NCI-H2029 treated with DMSO at 0.1 percent for 48 hours (cell line): ENCODE measurements at places on chromosomes 11 and 22.

DNA sequence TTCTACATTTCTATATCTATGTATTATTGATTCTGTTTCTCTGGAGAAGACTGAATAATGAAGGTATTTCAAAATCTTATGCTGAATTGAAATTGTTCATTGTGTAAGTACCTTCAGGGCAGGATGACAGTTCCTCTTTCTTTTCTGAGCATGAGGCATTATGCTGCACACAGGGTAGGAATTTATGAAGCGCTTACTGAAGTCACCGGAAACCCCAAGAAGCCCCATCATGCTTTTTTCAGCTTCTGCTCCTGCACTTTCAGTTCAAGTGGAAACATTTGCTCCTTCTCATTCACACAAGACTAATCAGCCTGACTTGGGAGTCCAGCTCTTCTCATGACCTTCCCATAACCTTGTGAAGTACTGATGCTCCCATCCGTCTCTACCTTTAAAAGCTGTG, 314.7 kb upstream of the SORL1-AS1 start:
- no peak for DNase-seq

GRCh38 chr11:130677486-130678153, 229.2 kb downstream of the ADAMTS15 start:
- no peak for DNase-seq

DNA sequence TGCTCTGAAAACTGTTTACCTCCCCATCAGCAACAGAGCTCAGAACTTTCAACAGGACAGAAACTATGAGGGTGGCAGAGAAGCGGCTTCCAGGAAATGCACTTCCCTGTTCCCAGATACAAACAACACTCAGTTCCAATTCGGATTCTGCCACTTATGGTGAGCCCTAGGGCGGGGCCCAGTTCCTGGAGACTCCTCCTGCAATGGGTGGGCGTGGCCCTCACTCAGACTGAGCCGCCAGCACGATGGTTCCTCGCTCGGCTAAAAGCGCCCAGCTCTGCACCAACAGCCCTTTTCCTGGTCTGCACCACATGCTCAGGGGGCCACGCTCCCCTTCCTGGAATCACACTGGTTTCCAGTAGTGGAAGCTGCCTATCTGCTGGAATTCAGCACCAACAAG, 314.1 kb downstream of the CTTN start:
- DNase-seq, result no peak

- no peak for DNase-seq
Observed at GRCh38 chr11:40032331-40032730, 1427.1 kb downstream of the LRRC4C start.

- DNase-seq, result no peak
Observed at GRCh38 chr22:49966774-49967705, 6.5 kb downstream of the PIM3 start.
